ENCODE measurements at places on chromosomes 2 and 18.
A peak's percentile ranks its signal among the peaks of the same experiment; 100 is the strongest.

DNA sequence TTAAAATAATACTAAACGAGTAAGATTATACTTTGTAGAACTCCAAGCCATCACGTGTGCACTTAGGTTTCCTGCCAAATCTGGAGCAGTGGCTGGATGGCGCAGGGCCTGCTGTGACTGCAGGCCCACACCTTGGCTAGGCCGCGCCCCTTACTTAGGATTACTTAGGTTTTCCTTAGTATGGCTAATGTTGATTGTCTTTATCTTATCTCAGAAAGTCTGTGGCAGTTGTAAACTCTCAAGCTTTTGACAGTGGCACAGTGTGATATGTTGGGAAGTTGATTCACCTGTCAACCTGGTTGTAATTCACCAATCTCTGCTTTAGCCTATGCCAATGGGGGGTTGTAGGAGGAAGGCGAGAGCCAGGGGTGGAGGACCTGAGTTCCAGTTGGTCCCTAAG is 208.4 kb downstream of the ZNF407 start:
- DNase-seq = no peak

DNA sequence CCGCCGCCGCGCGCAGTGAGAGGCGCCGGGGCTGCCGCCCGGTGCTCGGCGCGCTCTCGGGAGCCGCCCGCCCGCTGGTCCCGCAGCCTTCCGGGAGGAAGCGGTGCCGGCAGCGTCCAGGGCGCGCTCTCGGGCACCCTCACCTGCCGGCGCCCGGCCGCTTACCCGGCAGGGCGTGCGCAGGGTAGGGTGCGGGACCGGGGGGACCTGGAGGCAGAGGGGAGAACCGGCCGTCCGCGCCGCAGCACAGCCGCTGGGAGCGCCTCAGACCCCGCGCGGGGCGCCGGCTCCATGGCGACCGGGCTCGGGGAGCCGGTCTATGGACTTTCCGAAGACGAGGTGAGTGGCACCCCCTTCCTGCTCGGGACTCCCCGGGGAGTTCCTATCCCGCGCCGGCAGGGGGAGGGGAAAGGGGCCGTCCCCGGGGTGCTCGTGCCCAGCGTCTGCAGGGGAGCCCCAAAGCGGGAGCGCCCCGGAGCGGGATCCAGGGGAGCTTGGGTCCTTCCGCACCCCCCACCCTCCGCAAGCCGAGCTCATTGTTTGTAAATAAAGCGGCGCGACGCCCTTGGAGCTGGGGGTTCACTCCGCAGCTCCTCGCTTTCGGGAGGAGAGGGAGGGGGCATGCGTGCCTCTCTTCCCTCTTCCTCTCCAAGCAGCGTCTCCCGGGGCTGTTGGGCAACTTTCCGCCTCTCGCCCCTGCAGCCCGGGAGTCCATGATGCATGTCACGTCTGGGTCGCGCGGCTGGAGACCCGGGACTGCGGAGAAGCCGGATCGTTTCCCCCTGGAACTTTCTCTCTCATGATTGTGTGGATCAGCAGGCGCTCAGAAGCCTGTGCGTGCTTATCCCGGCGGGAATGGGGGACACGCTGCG is 580 bp downstream of the NEDD4L start:
- peak; percentile 60 for DNase-seq

DNA sequence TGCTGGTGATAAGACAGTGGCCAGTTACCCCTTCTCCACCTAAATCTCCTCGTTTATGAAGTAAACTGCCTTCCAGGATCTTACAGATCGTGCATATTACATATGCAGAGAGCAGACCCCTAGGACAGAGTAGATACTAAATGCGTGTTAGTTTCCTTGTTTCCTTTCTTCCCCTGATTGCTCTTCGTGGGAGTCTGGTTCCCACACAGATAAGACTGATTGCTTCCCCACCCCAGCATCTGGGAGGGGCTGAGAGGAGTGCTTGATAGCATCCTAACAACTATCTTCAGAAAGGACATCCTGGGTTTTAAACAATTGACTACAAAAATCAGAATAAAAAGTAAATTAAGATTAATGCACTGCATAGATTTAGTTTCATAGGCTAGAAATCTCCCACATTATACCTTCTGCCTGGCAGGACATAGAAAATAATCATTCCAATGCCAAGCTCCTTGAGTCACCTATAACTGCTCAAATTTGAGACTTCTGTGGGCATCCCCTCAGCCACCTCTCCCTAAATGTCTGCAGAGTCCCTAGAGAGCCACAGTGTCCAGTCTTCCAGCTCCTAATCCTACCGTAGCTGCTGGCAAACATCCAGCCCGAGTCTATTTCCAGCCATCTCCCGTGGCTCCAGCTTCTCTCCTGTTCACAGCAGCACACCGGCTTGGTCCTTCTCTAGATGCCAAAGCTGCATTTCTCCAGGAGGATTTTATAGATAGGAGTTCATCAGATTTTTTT is 128.3 kb downstream of the LRRC30 start:
- no peak for DNase-seq

- DNase-seq = no peak
Measured at GRCh38 chr2:9979977-9980376, 28.5 kb downstream of the GRHL1 start.

- DNase-seq = no peak
Measured at GRCh38 chr2:237045449-237045848, 40.2 kb upstream of the COPS8 start.

- no peak for DNase-seq
Measured at GRCh38 chr2:223058952-223059716, 7.1 kb downstream of the KCNE4 start.

DNA sequence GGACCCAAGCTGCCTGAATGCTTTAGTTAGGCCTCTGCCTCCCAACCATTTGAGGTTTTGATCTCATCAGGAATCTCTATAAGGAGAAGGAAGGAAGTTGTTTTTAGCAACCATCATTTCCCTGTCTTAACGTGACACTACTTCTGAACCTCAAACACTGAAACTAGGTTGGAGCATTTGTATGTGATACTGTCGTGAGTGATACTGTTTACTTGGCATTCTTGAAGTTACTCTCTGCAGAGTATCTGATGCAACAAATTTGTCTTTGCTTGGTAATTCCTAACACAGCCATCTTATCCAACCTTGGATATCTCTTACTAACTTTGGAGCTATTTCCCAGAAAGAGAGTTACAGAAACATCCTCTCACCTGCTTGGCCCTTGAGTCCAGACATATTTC is 22.1 kb downstream of the TTLL4 start:
- DNase-seq = no peak

DNA sequence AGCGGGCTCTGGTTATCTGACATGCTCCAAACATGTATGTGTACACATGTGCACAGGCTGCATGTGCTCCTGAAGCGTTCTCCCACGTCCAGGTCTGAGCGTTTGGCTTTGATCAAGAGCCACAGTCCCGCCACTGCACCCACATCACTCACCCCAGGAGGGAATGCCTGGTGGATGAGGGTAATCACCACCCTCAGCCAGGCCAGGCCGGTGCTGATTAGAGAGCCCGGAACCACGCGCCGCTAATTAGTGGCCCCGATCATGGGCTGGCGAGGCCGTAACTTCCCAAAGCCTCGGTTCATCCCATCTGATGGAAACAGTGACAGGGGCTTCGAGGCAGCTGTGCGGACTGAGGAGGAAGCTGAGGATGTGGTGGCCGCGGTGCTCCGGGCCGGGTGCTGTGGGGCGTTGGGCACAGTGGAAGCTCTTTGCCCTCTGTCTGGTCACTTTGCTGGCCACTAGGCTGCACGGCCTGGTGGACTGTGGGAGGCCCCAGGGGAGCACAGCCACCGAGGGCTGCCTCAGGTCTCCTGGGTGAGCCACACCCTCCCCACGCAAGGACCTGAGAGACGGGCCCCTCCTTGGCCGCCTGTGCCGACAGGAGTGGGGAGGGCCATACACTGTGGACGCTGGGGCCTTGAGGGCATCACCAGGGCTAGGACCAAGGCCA is 219.4 kb downstream of the TWIST2 start:
- no peak for DNase-seq

GRCh38 chr2:123530004-123530403 is 495.1 kb upstream of the CNTNAP5 start:
- no peak for DNase-seq

DNA sequence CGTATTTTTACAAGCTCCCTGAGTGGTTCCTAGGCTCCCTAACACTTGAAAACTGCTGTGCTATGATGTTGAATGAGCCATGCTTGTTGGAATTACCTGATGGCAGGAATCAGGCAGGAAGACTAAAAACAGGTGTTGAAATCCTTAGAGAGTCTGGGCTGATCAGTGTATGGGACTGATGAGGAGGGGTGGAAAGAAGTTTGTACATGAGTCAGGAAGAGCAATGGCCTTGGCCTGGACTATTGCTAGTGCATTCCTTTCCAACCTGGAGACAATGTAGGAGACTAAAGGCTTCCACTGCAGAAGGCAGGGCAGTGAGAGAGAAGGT is 25.0 kb upstream of the TMBIM1 start:
- no peak for DNase-seq

DNA sequence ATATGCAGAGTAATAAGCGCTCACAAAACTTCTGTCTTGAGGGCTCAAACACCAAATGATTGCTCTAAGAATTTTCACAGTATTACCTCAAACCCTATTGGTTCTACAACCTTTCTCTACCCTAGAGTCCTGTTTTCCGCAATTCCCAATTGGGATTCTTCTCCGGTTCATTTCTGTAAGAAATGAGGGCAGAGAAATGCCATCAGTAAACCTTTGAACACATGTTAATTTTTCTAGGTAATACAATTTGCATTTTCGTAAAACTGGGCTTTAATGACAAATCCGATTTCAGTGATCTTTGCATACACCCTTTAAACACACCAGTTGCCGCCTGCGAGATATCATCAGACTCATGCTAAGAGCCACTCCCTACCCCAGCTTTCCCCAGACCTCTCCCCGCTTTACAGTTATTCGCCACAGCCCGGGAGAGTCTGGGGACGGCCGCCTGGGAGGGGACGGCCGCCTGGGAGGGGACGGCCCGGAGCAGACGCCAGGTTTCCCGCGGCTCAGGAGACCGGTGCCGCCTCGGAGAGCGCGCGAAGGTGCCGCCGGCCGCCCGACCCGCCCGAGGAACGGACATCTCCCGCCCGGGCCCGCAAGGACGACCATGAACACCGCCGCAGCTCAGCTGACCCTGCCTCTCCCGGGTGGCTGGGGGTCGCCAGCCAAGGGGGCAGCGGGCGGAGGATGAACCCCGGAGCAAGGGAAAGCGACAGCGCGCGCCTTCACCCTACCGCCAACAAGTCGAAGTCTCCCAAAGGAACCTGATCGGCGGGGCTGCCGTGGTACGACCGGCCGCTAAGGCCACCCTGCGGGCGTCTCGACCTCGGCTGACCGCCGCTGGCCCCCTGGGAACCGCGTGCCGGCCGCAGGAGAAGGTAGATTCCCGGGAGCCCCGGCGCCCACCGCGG is 463 bp downstream of the SMC6 start:
- peak; percentile 58 for DNase-seq

GRCh38 chr2:6975988-6976387 is 58.8 kb downstream of the RNF144A start:
- DNase-seq = no peak

DNA sequence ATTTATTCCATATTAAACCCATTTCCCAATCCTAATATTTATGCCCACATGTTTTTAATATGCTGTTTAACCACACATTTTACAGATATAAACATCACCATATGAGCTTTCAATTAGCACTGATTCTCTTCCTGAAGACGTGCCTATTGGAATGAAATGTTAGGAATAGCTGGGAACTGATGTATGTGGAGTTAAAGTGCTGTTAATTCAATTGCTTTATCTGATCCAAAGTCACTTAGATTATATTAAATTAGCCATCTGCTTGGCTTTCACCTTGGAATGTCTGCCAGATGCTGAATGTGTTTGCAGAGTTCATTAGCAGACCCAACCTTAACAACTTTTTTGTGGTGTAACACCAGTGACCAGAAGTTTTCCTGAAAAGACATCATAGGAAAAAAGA is 942.9 kb upstream of the KLHL29 start:
- DNase-seq = no peak

GRCh38 chr2:103179798-103180197 is 418.0 kb downstream of the TMEM182 start:
- no peak for DNase-seq

GRCh38 chr2:138105358-138105757 is 141.1 kb downstream of the HNMT start:
- DNase-seq = no peak

GRCh38 chr2:150284116-150284515 is 203.4 kb downstream of the RND3 start:
- no peak for DNase-seq

GRCh38 chr2:38374984-38375383 is 2.1 kb downstream of the ATL2 start:
- DNase-seq = no peak

- DNase-seq = no peak
Measured at GRCh38 chr2:43333101-43333655, 106.8 kb upstream of the ZFP36L2 start.

GRCh38 chr18:46341986-46342525 is 237.9 kb downstream of the HAUS1 start:
- no peak for DNase-seq

DNA sequence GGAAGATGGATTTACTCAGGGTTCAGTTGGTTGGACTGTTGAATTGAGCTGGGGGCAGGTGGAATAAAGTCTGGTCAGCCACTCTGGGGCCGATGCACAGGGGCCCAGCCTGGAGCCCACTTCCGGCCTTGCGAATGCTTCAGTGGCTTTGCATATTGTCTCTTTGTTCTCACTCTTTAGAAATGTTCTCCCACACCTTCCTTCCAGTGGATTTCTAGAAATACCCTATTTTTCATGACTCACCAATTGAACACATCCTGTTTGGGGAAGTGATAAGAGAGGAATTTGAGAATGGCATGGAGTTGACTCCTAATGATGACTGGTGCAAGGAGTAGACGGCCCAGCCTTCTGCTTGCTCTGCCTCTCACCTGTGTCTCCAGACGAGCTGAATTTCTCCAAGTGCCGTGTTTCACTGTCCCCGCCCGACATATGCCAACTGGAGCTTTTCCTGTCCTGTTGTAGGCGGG is 28.1 kb downstream of the ASAP2 start:
- DNase-seq = no peak

- no peak for DNase-seq
Measured at GRCh38 chr2:5473635-5474034, 218.5 kb upstream of the SOX11 start.

GRCh38 chr2:132876745-132877391 is 206.9 kb upstream of the LYPD1 start:
- DNase-seq = no peak

GRCh38 chr18:73787316-73787715 is 360.3 kb downstream of the FBXO15 start:
- no peak for DNase-seq

DNA sequence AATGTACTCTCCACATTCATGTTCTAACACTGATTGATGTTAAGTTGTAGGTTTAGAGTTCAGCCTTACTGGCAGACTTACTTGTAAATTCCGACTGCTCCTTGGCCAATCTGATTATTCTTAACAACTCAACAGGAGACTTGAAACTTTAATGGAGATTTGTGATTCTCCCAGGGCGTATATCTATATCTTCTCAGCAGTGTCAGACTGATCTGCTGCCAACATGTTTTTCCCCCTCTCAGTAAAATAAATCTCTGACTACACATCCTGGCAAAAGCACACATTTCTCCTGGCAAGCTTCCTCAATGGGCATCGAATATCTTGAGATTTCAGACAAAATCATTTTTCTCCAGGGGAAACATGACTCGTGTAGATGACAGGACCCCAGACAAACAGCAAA is 1041.2 kb downstream of the DPP10 start:
- DNase-seq = no peak

GRCh38 chr18:7646174-7646886 is 79.2 kb downstream of the PTPRM start:
- no peak for DNase-seq

- no peak for DNase-seq
Measured at GRCh38 chr2:241665731-241666440, 20.7 kb downstream of the DTYMK start.

- no peak for DNase-seq
Measured at GRCh38 chr2:101942851-101943250, 48.9 kb upstream of the IL1R2 start.
